T1000 (cell line): ENCODE measurements at places on chromosomes 16 and 17.

DNA sequence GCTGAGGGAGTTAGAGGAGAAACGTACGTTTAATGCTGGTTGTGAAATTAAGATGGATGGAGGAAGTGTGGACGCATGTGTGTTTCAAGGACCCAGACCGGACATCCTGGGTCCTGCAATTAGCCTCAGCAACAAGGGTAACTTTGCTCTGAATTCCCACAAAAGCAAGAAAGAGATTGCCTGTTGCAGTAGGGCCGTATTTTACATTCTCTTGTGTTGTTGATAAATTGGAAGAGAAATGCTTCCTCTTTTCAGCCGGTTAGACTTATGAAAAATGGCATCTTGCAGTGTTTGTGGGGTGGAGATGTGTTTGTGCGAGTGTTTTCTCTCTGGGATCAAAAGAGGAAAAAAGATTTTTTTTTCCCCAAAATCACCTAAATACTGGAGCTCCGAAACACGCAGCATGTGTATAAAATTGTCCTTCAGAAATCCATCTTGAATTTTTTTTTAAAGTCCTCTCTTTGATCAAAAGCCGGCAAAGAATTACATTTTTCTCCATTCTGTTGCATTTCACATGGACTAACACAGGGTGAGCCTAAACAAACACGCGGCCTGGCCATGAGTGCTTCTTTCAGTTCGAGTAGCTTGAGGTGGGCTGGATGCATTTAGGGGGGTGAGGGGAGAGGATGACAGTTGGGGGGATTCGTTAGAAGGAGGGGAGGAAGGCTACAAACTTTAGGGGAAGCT lies 251.6 kb downstream of the C16orf95 start:
- no peak for DNase-seq

GRCh38 chr17:6782244-6782643 lies 6.2 kb downstream of the FBXO39 start:
- DNase-seq: no peak

DNA sequence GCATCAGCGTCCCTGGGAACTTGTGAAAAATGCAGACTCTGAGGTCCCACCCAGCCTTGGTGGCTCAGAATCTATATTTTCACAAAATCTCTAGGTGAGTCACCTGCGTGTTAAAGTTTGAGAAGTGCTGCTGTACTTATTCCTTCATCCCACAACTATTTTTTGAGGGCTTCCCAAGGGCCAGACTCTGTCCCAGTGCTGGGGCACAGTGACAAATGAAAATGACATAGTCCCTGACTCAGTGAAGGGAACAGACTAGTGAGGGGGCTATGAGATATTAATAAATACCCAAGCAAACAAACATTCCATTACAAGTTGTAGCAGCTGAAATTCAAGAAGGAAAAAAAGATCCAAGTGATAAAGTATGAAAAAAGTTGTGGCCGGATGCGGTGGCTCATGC lies 9.9 kb upstream of the EMP2 start:
- no peak for DNase-seq

DNA sequence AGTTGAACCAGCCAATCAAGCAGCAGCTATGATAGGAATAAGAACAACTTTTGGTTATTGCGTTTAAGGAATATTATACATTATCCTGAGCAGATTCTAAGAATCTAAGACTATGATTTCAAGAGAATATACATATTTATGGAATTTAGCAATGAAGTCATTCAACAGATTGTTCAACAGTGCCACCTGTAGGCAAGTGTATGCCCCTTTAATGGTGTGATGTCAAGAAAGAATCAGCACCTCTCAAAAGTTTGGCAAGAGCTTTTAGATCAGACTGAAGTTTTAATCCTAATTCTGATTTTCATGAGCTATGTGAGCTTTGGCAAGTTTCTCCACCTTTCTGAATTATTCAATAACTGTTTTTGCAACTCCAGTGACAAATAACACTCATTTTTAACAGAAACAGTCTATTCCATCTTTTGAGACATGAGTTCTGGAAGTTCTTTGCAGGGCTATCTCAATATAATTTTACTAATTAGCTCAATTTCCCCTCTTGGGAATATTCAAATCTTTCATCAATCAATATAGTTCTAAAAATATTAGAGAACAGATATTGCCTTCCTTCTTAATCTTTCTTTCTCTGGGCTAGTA lies 474.3 kb upstream of the TOM1L1 start:
- no peak for DNase-seq

GRCh38 chr17:42138749-42139492 lies 15.9 kb downstream of the RAB5C start:
- no peak for DNase-seq

- DNase-seq: no peak
Observed at GRCh38 chr16:89237733-89238132, 20.2 kb downstream of the ZNF778 start.

DNA sequence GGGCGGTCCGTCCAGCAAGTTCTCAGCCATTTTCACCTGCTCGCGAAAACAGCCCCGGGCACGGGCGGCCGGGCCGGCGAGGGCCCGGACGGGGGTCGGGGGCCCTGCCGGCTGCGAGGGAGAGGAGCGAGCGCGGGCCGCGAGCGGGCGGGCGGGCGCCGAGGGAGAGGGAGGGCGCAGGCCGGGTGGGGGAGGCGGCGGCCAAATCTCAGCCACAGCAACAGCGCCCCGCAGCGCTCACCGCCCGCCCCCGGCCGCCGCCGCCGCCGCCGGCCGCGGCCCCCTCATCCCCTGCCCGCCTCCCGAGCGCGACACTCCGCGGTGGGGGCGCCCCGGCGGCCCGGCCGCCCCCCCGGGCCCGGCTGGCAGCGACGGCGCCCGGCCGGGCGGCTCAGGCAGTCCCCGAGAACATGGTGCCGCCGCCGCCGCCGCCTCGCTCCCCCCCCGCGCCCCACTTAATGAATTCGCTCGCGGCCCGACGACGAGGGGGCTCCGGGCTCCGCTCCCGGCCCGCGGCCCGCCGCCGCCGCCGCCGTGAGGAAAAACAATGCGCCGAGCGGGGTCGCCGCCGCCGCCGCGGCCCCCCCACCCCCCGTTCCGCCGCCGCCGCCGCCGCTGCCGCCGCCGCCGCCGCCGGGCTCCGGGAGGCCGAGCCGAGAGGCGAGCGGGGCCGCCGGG lies 487 bp downstream of the CREBBP start:
- peak; percentile 11 for DNase-seq

- no peak for DNase-seq
Observed at GRCh38 chr16:71880176-71880575, 3.8 kb downstream of the ZNF821 start.

DNA sequence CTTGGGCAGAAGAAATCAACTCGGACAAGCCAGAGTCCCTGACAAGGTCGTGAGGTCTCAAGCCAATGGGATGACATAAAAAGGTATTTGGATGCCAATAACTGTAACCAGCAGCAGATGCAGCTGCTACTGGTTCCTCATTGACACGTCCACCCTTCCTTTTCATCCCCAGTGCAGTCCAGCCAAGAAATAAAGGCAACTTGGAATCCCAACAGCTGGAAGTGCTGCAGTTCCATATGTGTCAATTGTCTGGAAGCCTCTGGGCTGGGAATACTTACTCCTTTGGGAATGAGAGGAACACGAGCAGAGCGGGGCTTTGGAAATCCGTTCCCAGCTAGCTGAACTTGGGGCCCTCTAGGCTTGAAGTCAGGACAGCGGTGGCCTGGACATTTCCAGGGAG lies 360.4 kb upstream of the ZFHX3 start:
- no peak for DNase-seq

- no peak for DNase-seq
Observed at GRCh38 chr16:59566446-59566845, 832.3 kb upstream of the GOT2 start.

DNA sequence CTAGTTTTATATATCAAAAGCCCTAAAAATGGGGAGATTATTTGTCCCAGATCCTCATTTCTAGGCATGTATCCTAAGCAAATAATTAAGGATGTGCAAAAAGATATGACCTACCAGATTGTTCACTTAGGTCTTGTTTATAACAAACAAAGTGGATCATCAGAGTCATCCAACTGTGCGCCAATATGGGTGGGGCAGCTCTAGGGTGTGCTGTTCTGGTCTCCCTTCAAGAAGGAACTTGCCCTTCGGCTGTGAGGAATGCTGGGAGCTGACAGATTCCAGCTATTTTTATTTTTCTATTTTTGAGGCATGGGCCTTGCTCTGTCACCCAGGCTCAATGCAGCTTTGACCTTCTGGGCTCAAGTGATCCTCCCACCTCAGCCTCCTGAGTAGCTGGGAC lies 13.8 kb downstream of the CHP2 start:
- no peak for DNase-seq

DNA sequence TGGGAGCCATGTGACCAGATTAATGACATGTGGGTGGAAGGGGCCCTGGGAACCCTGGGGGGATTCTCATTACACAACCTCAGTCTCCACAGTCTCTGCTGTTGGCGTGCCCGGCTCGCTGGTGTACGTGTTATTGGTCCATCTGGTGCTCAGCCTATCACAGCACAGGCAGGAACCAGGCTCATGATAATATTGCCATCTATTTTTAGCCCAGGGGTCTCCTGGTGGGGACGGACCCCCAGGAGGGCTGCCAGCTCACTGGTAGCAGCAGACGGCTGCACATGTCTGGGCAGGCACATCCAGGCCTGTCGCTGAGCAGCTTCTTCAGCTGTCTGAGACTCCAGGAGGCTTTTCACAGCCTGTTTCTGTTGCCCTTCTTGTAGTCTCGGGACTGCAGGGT lies 123.8 kb downstream of the RAB11FIP4 start:
- no peak for DNase-seq

GRCh38 chr17:78237401-78238012 lies 6.1 kb downstream of the TMEM235 start:
- no peak for DNase-seq

GRCh38 chr17:44915862-44916780 lies 821 bp upstream of the GFAP start:
- DNase-seq: no peak

DNA sequence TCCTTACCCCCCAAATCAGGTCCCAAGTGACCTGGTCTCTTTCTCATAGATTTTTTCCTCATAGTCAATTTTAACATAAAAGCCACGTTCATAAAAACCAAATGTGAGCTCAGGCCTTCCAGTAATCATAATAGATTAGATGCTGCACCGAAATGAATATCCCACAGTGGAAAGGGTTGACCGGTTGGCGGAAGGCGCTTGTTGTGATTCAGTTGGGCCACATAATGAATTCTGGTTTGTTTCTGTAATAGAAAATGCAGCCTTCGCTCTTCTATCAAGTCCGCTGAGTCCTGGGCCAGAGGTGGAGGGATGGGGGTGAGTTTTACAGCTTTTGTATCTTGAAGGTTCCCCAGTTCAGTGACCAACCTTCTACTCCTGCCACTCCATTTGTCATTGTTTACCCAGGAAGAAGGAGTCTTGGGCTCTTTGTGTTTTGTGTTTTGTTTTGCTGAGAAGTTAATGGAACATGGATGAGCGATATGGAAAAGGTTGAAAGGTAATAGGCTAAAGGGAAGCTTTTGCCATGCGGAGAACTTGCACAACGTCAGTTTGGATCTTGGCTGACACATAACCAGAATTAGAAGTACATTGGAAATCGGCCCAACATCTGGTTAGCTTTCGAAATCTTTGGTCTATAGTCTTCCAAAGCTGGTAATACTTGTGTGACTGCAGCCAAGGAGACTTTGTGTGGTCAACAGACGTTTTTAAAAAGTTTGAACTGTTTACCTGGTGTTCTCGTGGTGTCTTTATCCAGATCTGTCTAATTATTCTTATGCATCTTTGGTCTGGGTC lies 89.5 kb downstream of the CLEC16A start:
- no peak for DNase-seq

- DNase-seq: no peak
Observed at GRCh38 chr16:23976524-23976923, 140.7 kb downstream of the PRKCB start.

DNA sequence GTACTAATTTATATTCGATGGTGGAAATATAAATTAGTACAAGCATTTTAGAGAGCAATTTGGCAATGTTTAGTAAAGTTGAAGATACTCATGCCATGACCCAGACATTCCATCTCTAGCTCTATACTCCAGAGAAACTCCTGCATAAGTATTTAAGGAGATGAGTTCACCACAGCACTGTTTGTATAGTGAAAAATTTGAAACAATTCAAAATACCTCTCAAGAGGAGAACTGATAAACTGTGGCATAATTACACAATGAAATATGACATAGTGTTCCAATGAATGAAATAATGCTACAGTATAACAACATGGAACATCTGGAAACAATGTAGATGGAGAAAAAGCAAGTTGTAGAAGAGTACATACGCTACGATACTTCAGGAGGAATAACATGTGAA lies 48.6 kb upstream of the IRX3 start:
- no peak for DNase-seq

DNA sequence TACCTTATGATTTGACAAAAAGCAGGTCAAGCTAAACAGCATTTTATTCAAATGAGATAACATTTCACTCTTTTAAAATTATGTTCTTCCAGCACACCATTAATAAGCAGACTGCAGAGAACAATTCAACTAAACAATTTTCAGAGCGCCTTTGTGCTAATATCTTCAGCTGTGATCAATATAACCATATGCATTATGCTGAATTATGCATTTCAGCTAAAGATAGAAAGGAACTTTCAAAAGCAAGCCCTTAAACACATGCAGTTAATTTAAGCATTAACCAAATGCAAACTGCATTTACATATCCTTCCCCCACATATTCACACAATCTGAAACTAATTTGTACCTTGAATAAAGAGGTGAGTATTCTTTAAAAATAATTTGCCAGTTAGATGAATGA lies 41.6 kb downstream of the RPGRIP1L start:
- DNase-seq: no peak

- DNase-seq: no peak
Observed at GRCh38 chr17:41689497-41690299, 1.0 kb downstream of the EIF1 start.

- DNase-seq: no peak
Observed at GRCh38 chr16:12412890-12413289, 390.8 kb downstream of the CPPED1 start.

GRCh38 chr17:83200231-83200699 lies 120.9 kb downstream of the METRNL start:
- DNase-seq: no peak

DNA sequence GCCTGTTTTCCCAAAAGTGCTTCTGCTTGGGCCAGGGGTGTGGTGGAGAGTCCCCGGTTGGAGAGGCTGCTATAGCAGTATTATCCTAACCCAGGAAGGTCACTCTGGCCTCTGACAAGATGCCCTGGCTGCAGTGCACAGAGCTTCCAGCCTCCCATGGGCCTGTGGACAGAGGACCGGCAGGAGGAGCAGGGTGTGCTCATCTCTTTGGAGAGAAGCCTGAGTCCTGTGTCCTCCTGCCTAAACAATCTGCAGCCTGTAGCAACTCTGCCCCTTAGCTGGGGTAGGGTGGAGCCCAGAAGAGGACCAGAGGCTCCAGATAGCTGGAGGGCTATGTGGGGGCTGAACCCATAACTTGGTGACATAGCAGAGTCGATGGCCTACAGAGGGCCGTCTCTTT lies 78.0 kb downstream of the MPRIP start:
- DNase-seq: no peak

GRCh38 chr17:34299956-34300577 lies 14.5 kb downstream of the CCL11 start:
- DNase-seq: no peak

- DNase-seq: no peak
Observed at GRCh38 chr16:35911899-35912298, 2452.5 kb downstream of the TP53TG3F start.
